ENCODE measurements at places on chromosomes 6 and 20.

DNA sequence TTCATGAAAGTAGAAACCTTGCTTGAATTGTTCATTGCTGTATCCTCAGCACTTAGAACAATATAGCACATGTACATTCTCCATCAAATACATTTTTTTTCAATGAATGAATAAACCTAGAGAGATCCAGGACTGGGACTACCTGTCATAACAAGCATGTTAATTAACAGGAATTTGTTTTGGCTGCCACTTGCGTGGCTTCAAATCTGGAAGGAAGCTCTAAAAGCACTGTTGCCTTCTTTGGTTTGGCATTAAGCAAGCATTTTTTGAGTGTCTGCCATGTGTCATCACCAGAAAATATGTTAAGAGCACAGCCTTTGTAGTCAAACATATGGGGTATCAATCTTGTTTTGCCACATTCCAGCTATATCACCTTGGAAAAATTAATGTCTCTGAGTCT lies 131.9 kb upstream of the BACH2 start:
- no peak overlapping the region for H3K4me3 ChIP-seq
- peaks cover 2% of the 10 kb centered on the region for H3K27me3 ChIP-seq
- H3K36me3 ChIP-seq, result no peaks in the 10 kb centered on the region
- H3K4me1 ChIP-seq, result no peaks in the 10 kb centered on the region
- no peak overlapping the region for H3K27ac ChIP-seq

DNA sequence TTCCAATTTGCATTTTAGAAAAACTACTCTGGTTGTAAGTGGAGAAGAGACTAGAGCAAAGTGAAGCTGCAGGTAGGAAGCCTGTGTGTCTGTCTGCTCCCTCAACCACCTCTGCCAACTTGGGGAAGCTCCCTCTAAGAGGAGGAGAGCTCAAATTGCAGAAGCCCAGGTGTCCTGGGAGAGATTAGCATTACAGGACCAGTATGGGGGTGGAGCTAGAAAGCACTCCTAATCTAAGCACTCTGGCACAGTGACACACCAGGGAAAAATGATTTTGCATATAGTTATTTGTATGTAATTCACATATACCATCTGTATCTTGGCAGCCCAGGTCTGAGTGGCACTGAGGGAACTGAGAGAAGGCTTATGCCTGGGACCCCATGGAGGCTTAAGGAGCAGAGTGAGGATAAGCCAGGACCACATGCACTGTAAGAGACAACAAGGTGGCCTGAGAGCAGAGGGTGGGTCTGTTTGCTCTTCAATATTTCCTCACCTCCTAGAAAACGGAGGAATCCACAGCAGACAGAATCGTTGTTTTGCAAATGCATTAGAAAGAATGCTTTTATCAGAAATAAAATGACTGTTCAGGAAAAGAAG lies 13.6 kb downstream of the GSTA2 start:
- H3K4me3 ChIP-seq, result no peak overlapping the region
- H3K27ac ChIP-seq, result no peak overlapping the region
- DNase-seq, result no peak
- no peaks in the 10 kb centered on the region for H3K27me3 ChIP-seq
- no peaks in the 10 kb centered on the region for H3K4me1 ChIP-seq
- H3K36me3 ChIP-seq, result no peaks in the 10 kb centered on the region

DNA sequence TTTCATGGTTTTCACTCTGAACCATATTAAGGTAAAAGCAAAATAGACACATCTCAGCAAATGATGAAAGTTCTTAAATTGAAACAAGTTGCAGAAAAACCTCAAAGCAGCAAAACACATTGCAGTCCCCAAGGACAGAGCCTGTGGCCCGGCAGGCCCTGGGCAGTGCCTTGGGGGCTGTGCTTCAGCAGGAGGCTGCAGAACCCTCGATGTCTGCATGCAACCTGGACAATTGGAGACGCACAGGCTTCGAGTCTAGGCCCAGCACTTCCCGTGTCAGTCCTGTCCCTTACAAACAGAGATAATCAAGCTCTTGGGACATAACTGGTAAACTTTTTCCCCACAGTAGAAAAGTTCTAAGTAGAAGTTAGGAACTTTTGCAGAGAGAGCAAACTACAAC lies 9.2 kb downstream of the PYGB start:
- no peak for DNase-seq
- H3K27me3 ChIP-seq, result no peaks in the 10 kb centered on the region
- peak overlapping the region; percentile 38 for H3K27ac ChIP-seq
- no peak overlapping the region for H3K4me3 ChIP-seq
- peaks cover 11% of the 10 kb centered on the region for H3K4me1 ChIP-seq

GRCh38 chr6:28802417-28803336 lies 121.1 kb downstream of the TRIM27 start:
- no peak overlapping the region for H3K4me3 ChIP-seq
- no peaks in the 10 kb centered on the region for H3K4me1 ChIP-seq
- DNase-seq, result no peak
- H3K27ac ChIP-seq, result no peak overlapping the region

GRCh38 chr6:28207510-28208110 lies 17.5 kb upstream of the ZSCAN9 start:
- peak overlapping the region; percentile 53 for H3K27ac ChIP-seq
- H3K4me3 ChIP-seq, result peak overlapping the region; percentile 4
- no peaks in the 10 kb centered on the region for H3K36me3 ChIP-seq

- no peaks in the 10 kb centered on the region for H3K4me1 ChIP-seq
- no peaks in the 10 kb centered on the region for H3K36me3 ChIP-seq
- H3K27ac ChIP-seq, result no peak overlapping the region
- no peak overlapping the region for H3K4me3 ChIP-seq
These were observed 251.0 kb downstream of the KHDC1L start for GRCh38 chr6:72974276-72974675.
